Uterus (tissue), 4 donors: ENCODE measurements at places on chromosomes 4 and X. TPM values are rescaled to one million over a fixed set of nuclear protein-coding genes. Genes with fewer than 3 reads are reported as not detected.
A peak's percentile ranks its signal among the peaks of the same experiment; 100 is the strongest.

- no peaks in the 10 kb centered on the region for H3K4me1 ChIP-seq
- DNase-seq, result no peak
- no peaks in the 10 kb centered on the region for H3K36me3 ChIP-seq
- H3K27ac ChIP-seq, result no peak overlapping the region
Measured at GRCh38 chrX:40147126-40147952, 49.6 kb upstream of the BCOR start.

GRCh38 chrX:37905436-37906147, 58.2 kb upstream of the DYNLT3 start:
- H3K4me1 ChIP-seq, result no peaks in the 10 kb centered on the region
- H3K36me3 ChIP-seq, result no peaks in the 10 kb centered on the region
- peak overlapping the region; percentile 5 for H3K4me3 ChIP-seq
- DNase-seq, result peak; percentile 16
- H3K27ac ChIP-seq, result no peak overlapping the region

- no peaks in the 10 kb centered on the region for H3K4me1 ChIP-seq
- no peak for DNase-seq
- H3K36me3 ChIP-seq, result no peaks in the 10 kb centered on the region
- no peak overlapping the region for H3K4me3 ChIP-seq
Measured at GRCh38 chrX:10341309-10341708, 184.5 kb downstream of the CLCN4 start.

The PABPC1L2A gene
- not detected for total RNA-seq

The OPRPN gene
- total RNA-seq, result not detected

- no peaks in the 10 kb centered on the region for H3K36me3 ChIP-seq
- H3K27ac ChIP-seq, result no peak overlapping the region
- H3K27me3 ChIP-seq, result no peaks in the 10 kb centered on the region
- DNase-seq, result no peak
Measured at GRCh38 chr4:165288639-165289422, 38.6 kb upstream of the MSMO1 start.

GRCh38 chr4:72152731-72153130, 120.9 kb downstream of the NPFFR2 start:
- DNase-seq, result no peak
- no peak overlapping the region for H3K4me3 ChIP-seq
- H3K27ac ChIP-seq, result no peak overlapping the region
- no peaks in the 10 kb centered on the region for H3K27me3 ChIP-seq
- H3K36me3 ChIP-seq, result no peaks in the 10 kb centered on the region

DNA sequence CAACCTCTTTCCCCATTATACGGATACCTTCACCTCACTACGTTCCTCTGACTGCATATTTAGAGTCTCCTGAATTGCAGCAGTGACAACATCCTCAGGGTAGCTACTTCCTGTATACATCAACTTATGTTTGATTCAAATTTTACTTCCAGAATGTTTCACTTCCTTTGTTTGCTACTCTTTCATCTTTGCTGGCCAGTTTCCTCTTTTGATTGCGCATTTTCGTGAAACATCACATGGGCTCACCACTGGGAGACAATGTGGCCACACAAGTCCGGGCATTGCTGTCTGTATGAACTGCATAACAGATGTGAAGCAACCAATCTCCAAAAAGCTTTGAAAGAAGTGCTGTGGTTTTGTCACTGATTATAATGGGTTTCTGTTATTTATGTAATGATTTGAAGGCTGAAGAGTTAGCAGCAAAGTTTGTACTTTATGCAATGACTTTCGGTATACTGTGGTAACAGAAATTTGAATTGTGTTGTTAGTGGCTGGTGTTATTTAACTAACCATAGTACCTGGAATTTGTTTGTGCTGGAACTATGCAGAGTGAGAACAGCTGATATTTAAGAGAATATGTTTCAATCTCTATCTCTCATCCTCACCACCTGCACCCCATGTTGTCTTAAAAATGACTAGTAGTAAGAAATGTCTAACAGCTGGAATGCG, 7.4 kb downstream of the SNCA start:
- H3K27ac ChIP-seq, result no peak overlapping the region
- no peak for DNase-seq
- H3K36me3 ChIP-seq, result no peaks in the 10 kb centered on the region
- H3K4me3 ChIP-seq, result no peak overlapping the region
- no peaks in the 10 kb centered on the region for H3K27me3 ChIP-seq

The UGT2B15 gene
- total RNA-seq, result not detected

- no peaks in the 10 kb centered on the region for H3K36me3 ChIP-seq
- no peak overlapping the region for H3K27ac ChIP-seq
- H3K4me1 ChIP-seq, result no peaks in the 10 kb centered on the region
- H3K27me3 ChIP-seq, result no peaks in the 10 kb centered on the region
- H3K4me3 ChIP-seq, result no peak overlapping the region
Measured at GRCh38 chr4:82523179-82523578, 38.6 kb downstream of the TMEM150C start.

- no peaks in the 10 kb centered on the region for H3K36me3 ChIP-seq
- H3K27me3 ChIP-seq, result no peaks in the 10 kb centered on the region
- no peak overlapping the region for H3K4me3 ChIP-seq
- no peak overlapping the region for H3K27ac ChIP-seq
- no peak for DNase-seq
Measured at GRCh38 chr4:89356086-89356485, 48.5 kb upstream of the GPRIN3 start.
